ENCODE measurements at places on chromosomes 4 and X. TPM values are rescaled to one million over a fixed set of nuclear protein-coding genes. Genes with fewer than 3 reads are reported as not detected.

The GAGE12E gene
- total RNA-seq = not detected

The EVC2 gene
- 1.1 TPM for total RNA-seq

The SHOX gene
- total RNA-seq = not detected

The USP17L10 gene
- not detected for total RNA-seq

The MYL5 gene
- 38.3 TPM for total RNA-seq

The CTAG2 gene
- not detected for total RNA-seq

The CYLC1 gene
- total RNA-seq = not detected

The FBXO8 gene
- 22.4 TPM for total RNA-seq

The PTCHD1 gene
- not detected for total RNA-seq

The FAM184B gene
- total RNA-seq = not detected

GRCh38 chr4:163382178-163382869, 38.6 kb downstream of the NPY5R start:
- no peak overlapping the region for H3K27ac ChIP-seq
- H3K27me3 ChIP-seq = no peaks in the 10 kb centered on the region
- no peak overlapping the region for H3K4me3 ChIP-seq
- no peak for DNase-seq
- H3K36me3 ChIP-seq = no peaks in the 10 kb centered on the region

- no peaks in the 10 kb centered on the region for H3K4me1 ChIP-seq
- H3K4me3 ChIP-seq = no peak overlapping the region
- no peaks in the 10 kb centered on the region for H3K27me3 ChIP-seq
- H3K27ac ChIP-seq = no peak overlapping the region
- H3K36me3 ChIP-seq = no peaks in the 10 kb centered on the region
- no peak for DNase-seq
Observed at GRCh38 chrX:87525771-87526229, 8.2 kb downstream of the KLHL4 start.

DNA sequence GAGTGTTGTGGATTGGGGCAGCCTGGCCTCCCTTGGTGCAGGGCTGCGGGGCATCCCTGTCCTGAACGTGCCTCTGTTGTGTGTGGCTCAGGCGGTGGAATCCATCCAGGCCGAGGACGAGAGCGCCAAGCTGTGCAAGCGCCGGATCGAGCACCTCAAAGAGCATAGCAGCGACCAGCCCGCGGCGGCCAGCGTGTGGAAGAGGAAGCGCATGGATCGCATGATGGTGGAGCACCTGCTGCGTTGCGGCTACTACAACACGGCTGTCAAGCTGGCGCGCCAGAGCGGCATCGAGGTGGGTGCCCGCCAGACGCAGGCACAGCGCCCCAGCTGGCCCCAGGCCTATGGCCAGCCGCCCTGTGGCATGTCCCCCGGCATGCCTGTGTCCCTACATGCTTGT, 25.6 kb downstream of the MAEA start:
- DNase-seq = no peak
- no peak overlapping the region for H3K27ac ChIP-seq
- H3K36me3 ChIP-seq = no peaks in the 10 kb centered on the region

DNA sequence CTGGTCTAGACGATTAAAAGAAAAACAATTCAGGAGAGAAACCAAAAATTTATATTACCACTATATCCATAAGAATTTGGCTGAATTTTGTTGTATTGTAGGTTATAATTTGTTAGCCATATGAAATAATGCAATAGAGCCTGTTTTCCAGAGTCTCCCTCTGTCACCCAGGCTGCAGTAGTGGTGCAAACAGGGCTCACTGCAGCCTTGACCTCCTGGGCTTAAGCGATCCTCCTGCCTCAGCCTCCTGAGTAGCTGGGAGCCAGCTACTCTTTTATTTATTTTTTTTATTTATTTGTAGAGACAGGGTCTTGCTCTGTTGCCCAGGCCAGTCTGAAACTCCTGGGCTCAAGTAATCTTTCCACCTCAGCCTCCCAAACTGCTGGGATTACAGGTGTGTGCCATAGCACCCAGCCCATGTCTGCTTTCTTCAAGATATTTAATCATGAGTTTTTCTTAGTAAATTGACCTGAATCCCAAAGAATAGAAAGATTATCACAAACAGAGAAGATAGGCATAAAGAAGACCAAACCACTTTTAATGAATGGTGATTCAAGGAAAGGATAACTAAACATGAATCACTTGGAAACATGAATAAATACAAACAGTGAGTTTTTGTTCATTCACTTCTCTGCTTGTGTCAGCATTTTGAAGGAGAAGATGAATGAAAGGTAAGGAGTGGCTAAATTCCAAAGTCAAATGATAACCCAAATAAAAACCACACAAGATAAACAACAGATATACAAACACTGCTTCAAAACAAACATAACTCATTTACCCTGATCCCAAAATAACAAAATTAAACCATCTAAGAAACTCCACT, 82.1 kb downstream of the PPP3CA start:
- H3K4me1 ChIP-seq = peaks cover 65% of the 10 kb centered on the region
- H3K27me3 ChIP-seq = no peaks in the 10 kb centered on the region
- H3K27ac ChIP-seq = no peak overlapping the region
- H3K36me3 ChIP-seq = no peaks in the 10 kb centered on the region

DNA sequence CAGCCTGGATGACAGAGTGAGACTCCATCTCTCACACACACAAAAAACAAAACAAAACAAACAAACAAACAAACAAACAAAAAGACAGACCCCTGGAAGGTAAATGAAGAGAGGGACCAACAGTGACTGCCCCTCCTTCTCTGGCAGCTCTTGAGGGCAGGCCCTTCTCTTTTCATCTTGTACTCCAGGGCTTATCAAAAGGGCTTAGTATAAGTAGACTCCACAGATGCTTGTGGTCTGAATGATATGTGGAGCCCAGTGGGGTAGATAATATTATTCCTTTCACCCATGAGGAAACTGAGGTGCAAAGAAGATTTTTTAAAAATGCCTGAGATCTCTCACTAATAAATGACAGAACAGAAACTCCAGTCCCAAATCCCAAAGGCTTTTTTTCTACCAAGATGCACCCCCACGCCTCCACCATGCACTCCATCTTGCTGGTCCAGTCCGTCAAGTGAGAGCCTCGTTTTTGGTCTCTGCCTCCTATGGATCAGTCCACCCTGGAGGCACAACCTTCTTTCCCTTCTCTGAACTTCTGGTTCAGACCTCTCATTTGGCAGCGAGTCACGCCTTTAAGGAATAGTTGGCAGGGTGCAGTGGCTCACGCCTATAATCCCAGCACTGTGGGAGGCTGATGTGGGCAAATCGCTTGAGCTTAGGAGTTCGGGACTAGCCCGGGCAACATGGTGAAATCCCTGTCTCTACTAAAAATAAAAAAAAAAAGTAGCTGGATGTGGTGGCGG, 17.0 kb upstream of the CHRNA9 start:
- H3K4me1 ChIP-seq = peaks cover 15% of the 10 kb centered on the region
- no peak overlapping the region for H3K27ac ChIP-seq
- no peaks in the 10 kb centered on the region for H3K27me3 ChIP-seq
- no peak overlapping the region for H3K4me3 ChIP-seq
- no peak for DNase-seq

GRCh38 chr4:144648042-144648441, 2.1 kb downstream of the HHIP start:
- no peak overlapping the region for H3K27ac ChIP-seq
- no peak for DNase-seq
- no peaks in the 10 kb centered on the region for H3K36me3 ChIP-seq
- H3K4me3 ChIP-seq = no peak overlapping the region
- peaks cover 19% of the 10 kb centered on the region for H3K4me1 ChIP-seq

DNA sequence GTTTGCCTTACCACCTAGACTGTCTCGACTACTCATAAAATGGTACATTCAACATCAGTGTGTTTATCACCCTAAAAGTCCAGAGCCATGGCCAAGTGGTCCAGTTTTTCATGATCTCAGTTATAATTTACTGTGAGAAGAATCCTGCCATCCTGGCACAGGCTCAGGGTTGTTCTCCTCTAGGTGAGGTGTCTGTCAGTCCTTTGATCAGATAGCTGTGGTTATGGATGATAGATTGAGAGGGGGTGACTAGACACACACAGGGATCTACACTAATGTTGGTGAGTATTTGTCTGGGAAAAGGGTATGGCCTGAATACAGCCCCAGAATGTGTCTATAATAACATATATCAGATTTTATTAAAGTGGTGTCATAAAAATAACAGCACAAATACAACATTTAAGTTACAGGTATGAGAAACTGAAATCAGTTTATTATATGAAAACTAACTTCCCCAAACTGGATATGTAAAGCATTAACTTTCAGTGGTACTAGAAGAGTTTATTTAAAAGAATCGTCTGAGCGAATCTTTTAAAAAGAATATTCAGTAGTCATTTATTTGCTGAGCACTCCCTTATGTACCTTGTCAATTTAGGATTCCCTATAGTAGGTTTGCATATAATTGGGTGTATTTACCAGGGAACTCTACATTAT, 93.3 kb downstream of the STIM2 start:
- H3K27me3 ChIP-seq = no peaks in the 10 kb centered on the region
- H3K27ac ChIP-seq = peak overlapping the region; percentile 28
- no peak overlapping the region for H3K4me3 ChIP-seq
- H3K4me1 ChIP-seq = peaks cover 19% of the 10 kb centered on the region
- peak; percentile 27 for DNase-seq

- no peaks in the 10 kb centered on the region for H3K27me3 ChIP-seq
- DNase-seq = no peak
- peak overlapping the region; percentile 68 for H3K4me3 ChIP-seq
Observed at GRCh38 chr4:77076889-77077635, 1.3 kb upstream of the CCNI start.

- peaks cover 74% of the 10 kb centered on the region for H3K36me3 ChIP-seq
- no peaks in the 10 kb centered on the region for H3K4me1 ChIP-seq
- no peak overlapping the region for H3K4me3 ChIP-seq
- no peak for DNase-seq
Observed at GRCh38 chrX:71393919-71394318, 27.8 kb downstream of the TAF1 start.

DNA sequence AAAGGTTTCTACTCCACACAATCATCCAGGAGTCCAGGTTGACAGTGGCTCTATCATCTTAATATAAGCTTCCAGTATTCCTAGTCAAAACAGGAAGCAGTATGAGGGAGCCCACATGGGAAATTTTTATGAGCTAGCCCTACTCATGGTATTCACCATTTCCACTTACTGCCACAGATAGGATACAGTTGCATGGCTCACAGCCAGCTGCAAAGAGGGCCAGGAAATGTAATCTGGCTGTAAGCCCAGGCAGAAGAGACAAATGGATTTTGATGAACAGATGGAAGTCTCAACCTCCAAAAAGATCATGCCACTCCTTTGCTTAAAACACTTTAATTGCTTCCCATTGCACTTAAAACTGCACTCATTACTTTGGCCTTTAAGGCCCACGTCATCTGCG, 150.6 kb downstream of the ADAMTS3 start:
- no peaks in the 10 kb centered on the region for H3K27me3 ChIP-seq
- no peak overlapping the region for H3K4me3 ChIP-seq
- H3K4me1 ChIP-seq = no peaks in the 10 kb centered on the region

- H3K27me3 ChIP-seq = no peaks in the 10 kb centered on the region
- H3K4me3 ChIP-seq = no peak overlapping the region
- DNase-seq = no peak
- H3K36me3 ChIP-seq = no peaks in the 10 kb centered on the region
Observed at GRCh38 chr4:26050212-26050643, 136.2 kb downstream of the SMIM20 start.

- H3K4me1 ChIP-seq = peaks cover 33% of the 10 kb centered on the region
- H3K4me3 ChIP-seq = no peak overlapping the region
- no peak overlapping the region for H3K27ac ChIP-seq
- H3K27me3 ChIP-seq = no peaks in the 10 kb centered on the region
- no peak for DNase-seq
Observed at GRCh38 chr4:78654807-78655206, 103.2 kb downstream of the ANXA3 start.

DNA sequence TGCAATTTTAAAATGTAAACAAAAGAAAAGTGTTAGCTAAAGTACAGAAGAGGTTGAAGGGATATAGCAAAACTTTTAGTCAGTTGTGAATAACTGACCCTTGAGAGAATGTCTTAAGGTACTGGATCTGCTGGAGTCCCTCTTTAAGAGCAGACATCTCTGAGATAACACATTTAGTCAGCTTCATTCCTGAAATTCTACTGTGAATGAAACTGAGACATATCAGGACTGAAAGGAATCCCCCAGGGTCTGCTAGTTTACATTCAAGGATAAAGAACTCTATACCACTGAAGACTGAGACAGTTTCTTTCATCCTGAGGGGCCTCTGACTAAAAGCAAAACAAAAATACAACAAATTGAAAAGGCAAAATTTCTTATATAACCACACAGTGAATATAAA, 54.4 kb downstream of the PGRMC1 start:
- H3K4me1 ChIP-seq = no peaks in the 10 kb centered on the region
- no peak overlapping the region for H3K27ac ChIP-seq
- no peaks in the 10 kb centered on the region for H3K36me3 ChIP-seq
- DNase-seq = no peak
- no peak overlapping the region for H3K4me3 ChIP-seq
- H3K27me3 ChIP-seq = no peaks in the 10 kb centered on the region

- no peak overlapping the region for H3K27ac ChIP-seq
- no peaks in the 10 kb centered on the region for H3K27me3 ChIP-seq
- DNase-seq = no peak
- no peaks in the 10 kb centered on the region for H3K4me1 ChIP-seq
- no peaks in the 10 kb centered on the region for H3K36me3 ChIP-seq
Observed at GRCh38 chrX:106752101-106752678, 25.7 kb downstream of the RNF128 start.

- no peak for DNase-seq
- H3K27me3 ChIP-seq = no peaks in the 10 kb centered on the region
- no peaks in the 10 kb centered on the region for H3K4me1 ChIP-seq
- H3K36me3 ChIP-seq = no peaks in the 10 kb centered on the region
- no peak overlapping the region for H3K4me3 ChIP-seq
- H3K27ac ChIP-seq = no peak overlapping the region
Observed at GRCh38 chr4:165367040-165367439, 11.8 kb upstream of the CPE start.

- no peaks in the 10 kb centered on the region for H3K27me3 ChIP-seq
- no peaks in the 10 kb centered on the region for H3K4me1 ChIP-seq
- no peaks in the 10 kb centered on the region for H3K36me3 ChIP-seq
- H3K4me3 ChIP-seq = no peak overlapping the region
Observed at GRCh38 chr4:125456075-125456474, 141.3 kb downstream of the FAT4 start.

DNA sequence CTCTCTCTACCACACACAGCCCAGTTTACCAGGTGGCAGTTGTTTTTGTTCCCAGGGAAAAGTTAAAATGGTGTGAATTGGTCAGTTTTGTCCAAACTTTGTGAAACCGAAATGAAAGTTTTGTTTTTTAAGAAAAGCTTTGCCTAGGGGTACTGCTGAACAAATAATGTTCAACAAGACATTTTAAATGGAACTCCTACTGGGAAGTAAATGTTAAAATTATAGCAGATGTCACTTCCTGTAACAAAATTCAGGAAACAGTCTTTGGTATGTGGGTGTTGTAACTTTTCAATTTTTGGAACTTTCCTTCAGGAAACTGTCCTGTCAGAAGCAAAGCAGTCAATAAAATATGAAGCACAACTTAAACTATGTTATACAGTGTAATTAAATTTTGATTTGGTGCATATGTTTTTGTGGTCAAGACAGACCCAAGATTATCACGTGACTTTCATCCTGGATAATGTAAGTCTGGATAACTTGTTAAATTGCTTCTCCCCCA, 79.5 kb downstream of the AFF1 start:
- DNase-seq = no peak
- H3K27me3 ChIP-seq = no peaks in the 10 kb centered on the region
- peaks cover 75% of the 10 kb centered on the region for H3K4me1 ChIP-seq
